ENCODE measurements at places on chromosomes 7 and 10.

DNA sequence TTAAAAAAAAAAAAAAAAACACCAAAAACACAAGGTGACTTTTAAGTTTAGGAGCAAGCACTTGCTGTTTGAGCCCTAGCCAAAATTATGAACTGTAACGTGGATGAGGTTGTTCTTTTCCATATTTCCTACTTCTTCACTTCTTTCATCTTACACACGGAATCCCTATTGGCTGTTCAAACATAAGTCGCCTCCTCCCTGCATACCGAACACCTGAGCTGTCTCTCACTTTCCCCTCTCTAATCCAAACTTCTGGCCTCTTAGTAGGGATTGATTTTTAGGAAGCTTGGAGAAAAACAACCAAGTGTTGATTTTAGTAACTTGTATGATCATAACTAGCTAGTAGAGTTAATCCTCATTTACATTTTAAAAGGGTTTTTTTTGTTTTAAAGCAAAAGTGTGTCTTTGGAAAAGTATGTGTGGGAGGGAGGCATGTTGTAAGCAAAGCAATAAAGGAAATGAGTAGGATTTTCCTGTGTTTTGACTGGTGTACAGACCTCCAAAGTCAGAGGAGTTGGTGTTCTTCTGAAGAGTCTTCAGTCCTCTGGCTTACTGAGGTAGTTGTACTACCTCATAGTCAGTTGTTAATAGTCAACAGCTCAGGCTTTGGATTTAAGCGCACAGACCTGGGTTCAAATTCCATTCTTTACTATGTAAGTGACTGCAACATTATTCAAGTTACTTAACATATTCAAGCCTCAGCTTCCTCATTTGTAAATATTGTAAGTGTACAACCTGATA is 39.3 kb downstream of the RABGEF1 start:
- DNase-seq, result peak; percentile 12

- peak; percentile 81 for DNase-seq
Measured at GRCh38 chr10:69061305-69062161, 26.4 kb upstream of the SRGN start.

DNA sequence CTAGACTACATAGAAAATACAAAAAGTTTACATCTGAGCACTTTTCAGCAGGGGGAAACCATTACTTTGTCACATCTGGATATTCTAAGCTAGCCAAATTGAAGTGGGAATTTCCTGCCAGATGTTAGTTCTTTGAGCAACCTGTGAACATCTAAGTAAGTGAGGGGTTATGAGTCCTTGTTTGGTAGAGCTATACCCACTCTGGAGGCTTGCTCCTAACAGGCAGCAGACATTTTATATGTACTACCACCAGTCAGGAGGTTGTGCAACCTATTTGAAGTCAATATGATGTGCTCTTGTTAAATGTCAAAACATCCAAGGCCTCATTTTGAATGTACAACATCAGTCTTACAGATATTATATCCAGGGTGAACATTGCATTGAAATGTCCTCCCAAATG is 143.3 kb upstream of the KAT6B start:
- DNase-seq, result no peak

DNA sequence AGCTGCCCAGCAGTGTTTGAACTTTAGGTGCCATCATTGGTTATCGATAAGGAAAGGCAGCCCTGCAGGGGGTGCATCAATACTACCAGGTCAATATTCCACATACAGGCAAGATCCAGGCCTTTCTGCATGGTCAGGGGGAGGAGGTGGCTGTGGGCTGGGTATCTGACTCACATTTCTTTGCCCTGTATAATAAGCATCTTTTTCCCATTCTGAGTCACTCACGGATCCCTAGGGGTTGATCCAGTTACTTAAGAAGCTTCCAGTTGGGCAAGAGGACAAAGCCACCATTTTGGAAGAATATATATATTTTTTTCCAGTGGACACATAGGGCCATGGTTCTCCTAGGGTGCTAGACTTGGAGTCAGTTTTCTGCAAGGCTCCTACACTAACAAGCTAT is 114.2 kb upstream of the HABP2 start:
- peak; percentile 13 for DNase-seq

DNA sequence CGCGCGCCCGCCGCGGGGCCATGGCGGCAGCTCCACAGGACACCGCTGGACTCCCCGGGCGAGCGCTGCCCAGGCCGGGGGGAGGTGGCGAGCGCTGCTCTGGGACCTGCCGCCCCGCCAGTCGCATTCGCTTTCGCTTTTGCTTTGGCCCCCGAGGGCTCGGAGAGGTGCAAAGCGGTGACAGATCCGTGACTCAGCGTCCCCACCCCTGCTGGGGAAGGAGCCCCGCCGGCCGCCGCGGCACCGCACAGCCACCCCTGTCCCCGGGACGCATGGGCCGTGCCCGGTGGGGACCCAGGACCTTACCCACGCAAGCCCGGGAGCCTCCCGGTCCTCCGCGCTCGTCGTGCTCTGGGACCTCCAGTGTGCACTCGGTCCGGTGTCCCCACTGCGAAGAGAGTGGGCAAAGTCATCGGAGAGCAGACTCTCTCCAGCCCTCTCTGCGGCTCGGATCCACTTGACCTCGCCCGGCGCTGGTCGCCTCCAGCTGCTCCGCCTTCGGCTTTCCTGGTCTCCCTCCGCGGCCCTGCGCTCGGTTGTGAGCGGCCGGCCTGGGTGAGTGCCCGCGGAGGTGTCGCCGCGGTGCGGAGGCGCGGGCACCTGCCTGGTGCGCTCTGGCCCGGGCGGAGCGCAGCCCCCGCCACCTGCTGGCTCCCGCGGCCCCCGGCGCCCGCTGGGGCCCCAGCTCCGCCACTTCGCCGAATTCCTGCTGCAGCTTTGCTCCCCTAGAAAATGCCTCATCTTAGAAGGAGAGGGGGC is at the start of gene IL15RA:
Gene IL15RA, minus strand, starts transcription at position 73 of the 759 bp plus-strand sequence. Its CDS starts 51 bp downstream, at position 22.
- peak; percentile 74 for DNase-seq

GRCh38 chr10:95559471-95559870 is 1.7 kb downstream of the SORBS1 start:
- no peak for DNase-seq

- DNase-seq, result no peak
Measured at GRCh38 chr7:39432368-39432767, 133.8 kb upstream of the YAE1 start.

DNA sequence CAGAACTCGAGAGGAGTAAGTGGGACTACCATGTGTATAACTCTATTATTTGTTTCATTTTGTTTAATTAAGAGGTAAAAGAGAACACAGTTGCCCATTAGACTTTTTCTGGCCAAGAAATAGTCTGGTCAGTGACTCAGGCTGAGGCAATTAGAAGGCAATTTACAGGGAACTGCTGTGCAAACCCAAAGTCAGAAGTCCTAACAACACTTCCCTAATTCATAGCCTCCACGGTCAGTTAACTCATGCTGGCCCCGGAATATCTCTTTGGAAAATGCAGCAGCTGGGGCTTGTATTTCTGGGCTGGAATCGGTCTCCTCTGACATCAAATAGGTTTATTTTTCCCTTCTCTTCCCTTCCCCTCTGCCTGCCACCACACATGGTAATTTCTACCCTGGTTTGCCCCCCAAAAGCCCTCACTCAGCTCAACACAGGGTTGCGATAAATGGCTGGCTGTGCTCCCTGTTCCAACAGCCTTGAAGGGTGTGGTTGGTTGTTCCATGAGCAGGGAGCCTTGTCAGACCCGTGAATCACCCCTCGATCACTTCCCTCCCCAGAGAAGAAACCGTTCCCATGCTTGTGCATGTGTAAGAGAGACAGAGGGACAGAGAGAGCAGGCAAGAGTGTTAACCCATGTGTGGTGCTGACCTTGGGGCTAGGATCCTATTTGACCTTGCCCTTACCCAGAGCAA is 5.3 kb downstream of the SH3PXD2A start:
- DNase-seq, result peak; percentile 77

DNA sequence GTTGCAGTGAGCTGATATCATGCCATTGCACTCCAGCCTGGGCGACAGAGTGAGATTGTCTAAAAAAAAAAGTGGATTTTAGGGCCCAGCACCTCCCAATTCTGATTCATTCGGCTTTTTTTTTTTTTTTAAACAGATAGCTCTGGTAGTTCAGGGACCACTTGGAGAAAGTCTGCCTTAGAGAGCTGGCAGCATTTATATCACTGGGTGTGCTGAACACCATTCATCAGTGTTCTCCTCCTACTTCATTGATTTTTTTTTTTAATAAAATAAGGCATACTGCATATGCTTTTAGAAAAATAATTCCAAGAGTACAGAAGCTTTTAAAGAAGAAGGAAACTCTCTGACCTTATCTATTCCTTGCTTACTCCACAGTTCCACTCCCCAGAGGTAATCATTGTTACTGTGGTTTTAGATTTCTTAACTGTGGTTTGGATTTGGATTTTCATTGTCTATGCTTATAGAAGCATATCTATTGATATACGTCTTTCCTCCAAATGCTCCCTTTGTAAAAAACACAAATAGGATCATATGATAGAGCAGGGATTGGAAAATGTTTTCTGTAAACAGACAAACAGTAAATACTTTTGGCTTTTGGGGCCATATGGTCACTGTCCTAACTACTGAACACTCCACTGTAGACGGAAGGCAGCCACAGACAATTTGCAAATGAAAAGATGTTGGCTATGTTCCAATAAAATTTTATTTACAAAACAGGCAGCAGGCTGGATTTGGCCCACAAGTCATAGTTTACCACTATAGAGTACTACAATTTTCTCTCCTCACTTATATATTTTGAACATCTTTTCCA is 21.1 kb upstream of the SAR1A start:
- no peak for DNase-seq

GRCh38 chr10:125137601-125138438 is 22.5 kb downstream of the CTBP2 start:
- no peak for DNase-seq

- no peak for DNase-seq
Measured at GRCh38 chr7:87000344-87000743, 59.1 kb downstream of the ELAPOR2 start.

DNA sequence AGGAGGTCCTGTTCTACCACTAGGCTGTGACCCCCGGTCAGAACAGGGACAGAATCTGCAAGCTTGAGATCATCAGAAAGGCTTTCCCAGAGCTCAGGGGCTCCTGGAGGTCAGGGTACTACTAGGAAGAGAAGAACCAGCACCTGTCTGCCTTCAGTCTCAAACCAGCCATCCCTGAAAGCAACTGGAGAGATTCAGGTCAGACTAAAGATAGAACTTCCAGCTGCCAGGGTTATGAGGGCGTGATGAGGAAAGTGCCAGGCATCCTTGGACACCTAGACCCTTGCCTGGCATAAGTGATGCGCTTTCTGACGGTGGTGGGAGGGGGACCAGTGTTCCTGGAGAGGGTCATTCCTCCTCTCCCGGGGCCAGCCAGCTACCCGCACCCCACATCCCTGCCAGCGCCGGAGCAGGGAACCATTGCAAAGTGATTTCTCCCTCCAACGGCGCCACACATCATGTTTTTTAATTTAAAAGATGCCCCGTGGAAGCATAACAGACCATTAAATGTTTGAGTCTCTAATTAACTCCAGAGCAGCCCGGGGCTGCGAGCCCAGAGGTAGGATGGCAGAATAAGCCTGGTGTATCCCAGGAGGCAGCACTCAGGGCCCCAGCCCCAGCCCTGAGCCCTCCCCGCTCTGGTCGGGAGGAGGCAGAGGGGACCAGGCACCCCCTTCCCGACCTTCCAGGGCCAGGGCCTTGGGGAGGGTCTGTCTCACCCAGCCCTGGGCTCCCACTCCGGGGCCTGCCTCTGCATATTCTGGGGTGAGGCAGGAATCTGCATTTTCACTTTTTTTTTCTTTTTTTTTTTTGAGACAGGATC is 64.0 kb downstream of the ELFN1 start:
- DNase-seq, result no peak

DNA sequence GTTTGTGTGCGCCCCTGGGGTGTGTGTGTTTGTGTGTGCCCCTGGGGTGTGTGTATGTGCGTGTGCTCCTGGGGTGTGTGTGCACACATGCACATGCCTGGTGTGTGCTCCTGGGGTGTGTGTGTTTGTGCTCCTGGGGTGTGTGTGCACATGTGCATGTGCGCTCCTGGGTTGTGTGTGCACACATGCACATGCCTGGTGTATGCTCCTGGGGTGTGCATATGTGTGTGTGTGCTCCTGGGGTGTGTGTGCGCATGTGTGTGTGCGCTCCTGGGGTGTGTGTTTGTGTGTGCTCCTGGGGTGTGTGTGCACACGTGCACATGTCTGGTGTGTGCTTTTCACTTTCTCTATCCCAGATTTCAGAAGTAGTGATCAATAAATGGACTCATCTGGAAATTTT is 321.0 kb downstream of the WDR37 start:
- DNase-seq, result no peak

DNA sequence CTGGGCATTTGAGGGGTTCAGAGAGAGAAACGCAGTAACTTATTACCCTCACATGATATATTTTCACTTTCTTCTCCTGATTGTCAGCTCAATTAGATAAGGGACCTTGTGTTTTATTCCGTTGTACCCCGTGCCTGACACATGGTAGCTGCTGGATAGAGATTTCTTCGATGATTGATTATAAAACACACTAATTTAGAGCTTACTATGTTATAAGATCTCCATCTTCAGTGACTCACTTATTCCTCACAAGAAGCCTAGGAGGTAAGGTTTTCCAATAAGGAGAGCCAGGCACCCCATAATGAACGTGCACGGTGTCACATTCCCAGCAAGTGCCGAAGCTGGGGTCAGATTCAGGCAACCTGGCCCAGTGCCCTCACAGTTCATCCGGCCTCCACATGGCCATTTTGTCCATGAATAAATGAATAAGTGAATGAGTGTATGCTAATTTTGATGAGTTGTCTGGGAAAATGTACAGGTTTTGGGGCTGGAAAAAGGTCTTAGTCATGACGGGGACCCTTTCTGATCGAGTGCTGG is 138.1 kb upstream of the CDCA7L start:
- DNase-seq, result no peak

DNA sequence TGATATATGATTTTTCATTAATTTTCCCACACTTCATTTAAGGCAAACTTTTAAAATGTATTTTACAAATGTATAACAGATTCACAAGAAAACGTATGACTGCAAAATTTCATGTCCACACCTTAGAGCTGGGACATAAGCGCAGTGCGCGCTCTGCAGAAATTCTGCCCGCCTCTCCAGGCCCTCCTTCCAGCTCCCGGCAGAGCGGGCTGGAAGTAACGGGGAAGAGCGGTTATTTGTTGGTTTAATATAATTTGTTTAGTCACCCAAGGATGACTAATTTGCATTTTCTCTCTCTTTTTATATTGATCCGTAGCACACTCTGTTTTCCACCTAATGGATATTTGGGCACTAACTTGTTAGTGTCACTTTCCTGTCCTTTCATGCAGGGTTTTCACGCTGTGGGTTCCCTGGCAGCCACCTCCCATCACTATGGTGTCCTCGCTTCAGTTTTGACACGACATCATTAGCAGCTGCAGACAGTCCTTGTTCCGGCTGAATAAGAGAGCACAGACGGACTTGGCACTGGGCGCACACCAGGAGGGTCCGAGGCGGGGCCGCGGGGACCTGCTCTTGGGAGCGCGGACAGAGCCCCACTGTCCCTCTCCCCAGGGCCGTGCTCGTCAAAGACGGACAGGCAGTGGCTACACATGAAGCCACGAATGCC is 129.2 kb upstream of the SEC61G start:
- no peak for DNase-seq

DNA sequence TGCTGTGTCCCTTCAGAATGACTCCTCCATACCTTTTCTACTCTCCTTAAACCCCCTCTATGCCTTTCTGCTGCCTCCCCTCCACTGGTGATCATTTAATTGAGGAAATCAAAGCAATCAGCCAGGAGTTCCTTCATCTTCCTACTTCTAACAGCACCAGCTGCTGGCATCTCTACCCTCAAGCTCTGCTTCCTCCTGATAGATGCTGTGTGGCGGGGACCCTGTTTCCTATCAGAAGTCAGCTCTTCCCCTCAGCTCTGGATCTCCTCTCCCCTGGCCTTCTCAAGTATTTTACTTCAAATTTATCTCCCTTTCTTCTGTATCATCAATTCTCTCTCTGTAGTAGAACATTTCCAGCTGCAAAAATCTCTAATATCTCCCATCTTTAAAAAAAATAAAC is 183.7 kb downstream of the ELMO1 start:
- no peak for DNase-seq
